ENCODE measurements at places on chromosomes 16 and 17.

GRCh38 chr16:81939164-81940056 lies 71.9 kb downstream of the SDR42E1 start:
- peak; percentile 77 for DNase-seq

DNA sequence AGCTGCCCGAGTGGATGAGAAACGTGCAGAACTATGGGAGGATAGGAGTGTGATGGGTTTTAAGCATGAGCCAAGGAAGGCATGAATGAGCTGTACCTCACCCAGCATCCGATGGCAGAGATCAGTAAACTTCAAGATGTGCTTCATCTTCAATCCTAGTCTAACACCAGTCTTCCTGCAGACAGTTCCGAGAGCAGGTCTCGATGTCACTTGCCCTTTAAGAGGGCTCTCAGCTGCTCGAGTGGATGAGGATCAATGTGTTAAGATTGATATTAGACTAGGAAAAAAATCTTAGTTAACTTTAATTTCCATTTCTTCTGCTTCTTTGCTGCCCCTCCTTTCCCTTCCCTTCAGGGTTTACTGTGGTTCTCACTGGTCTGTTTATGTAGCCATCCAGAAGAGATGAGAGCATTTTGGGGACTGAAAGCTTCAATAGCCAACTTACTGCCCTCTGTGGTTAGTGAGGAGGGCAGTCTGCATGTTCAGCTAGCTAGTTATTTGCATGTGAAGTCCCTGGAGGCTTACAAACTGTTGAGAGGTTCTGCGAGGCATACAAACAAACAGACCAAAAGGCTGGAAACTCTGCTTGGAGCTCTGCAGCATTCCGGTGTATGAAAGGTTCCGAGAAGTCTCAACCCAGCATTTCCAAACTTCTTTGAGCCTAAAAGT lies 15.3 kb downstream of the KLHL36 start:
- DNase-seq: no peak

- peak; percentile 74 for DNase-seq
Measured at GRCh38 chr17:77948690-77949114, 9.8 kb upstream of the TNRC6C start.

DNA sequence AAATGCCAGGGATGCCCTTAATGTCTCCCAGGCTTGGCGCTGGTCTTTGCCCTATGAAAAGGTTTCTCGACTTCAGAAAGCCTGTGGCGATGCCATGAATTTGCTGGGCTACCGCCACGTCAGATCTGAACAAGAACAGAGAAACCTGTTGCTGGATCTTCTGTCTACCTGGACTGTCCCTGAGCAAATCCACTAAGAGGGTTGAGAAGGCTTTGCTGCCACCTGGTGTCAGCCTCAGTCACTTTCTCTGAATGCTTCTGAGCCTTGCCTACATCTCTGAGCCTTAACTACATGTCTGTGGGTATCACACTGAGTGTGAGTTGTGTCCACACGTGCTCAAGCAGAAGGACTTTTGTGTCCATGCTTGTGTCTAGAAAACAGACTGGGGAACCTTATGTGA lies 11.4 kb downstream of the CHST4 start:
- peak; percentile 82 for DNase-seq

GRCh38 chr17:72479113-72479512 lies 358.3 kb downstream of the SOX9 start:
- peak; percentile 29 for DNase-seq
